Hematopoietic multipotent progenitor cell (in vitro differentiated cells): ENCODE measurements at places on chromosomes 2 and 18. TPM values are rescaled to one million over a fixed set of nuclear protein-coding genes. Genes with fewer than 3 reads are reported as not detected.

DNA sequence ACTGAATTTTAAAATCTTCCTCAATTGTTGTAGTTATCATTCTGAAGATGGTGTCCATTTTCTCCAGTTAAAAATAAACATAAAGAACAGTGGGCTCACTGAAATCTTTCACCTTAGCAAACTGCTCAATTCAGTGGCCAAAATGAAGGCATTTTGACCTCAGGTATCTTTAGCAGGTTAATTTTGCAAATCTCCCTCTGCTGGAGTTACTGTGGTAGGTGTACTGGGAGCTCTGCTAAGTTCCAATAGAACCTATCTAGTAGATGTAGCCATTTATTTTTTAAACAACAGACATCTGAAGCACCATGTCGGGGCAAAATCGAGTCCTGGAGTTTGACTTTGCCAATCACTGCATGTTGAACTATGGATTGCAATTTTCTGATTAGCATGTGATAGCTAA, 177.1 kb downstream of the IRS1 start:
- no peak for DNase-seq

DNA sequence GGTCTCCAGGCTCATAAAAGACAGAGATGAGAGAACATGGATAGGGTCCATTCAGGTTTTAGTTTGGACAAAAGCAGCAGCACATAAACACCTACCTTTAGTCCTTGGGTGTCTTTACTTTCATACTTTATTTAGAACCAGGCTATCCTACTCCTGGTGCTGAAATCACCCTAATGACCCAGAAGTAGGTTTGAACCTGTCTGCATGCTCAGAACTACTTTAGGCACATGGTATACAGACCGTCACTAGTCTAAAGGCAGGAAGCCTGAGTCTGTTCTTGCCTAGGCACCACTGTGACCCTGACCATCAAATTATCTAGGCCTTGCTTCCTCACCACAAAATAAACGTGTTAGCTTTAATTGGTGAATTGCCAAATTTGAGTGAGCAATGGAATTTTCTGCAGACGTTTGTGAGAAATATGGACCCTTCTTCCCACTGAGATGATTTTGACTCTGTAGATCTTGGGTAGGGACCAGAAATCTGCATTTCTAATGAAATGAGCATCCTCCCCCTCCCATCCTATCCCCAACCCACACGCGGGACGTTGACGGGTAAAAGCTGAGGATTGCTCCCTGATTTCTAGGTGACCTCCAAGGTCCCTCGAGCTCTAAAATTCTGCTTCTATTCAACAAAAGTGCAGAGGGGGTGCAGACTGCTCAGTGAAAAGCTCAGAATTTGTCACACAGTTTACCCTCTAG, 75.1 kb downstream of the PLEKHM3 start:
- DNase-seq: no peak

GRCh38 chr2:167240671-167241070, 352.4 kb downstream of the XIRP2 start:
- DNase-seq: no peak

- DNase-seq: no peak
These were observed 129.3 kb downstream of the RDH14 start for GRCh38 chr2:18430996-18431748.

The PAX8 gene
- 1.3 TPM for total RNA-seq

- DNase-seq: no peak
These were observed 220.2 kb upstream of the APCDD1 start for GRCh38 chr18:10234281-10234680.

GRCh38 chr18:55998801-55999385, 410.9 kb upstream of the TCF4 start:
- no peak for DNase-seq

The PCGF1 gene
- 16.2 TPM for total RNA-seq

GRCh38 chr2:217573571-217573970, 429.2 kb downstream of the TNS1 start:
- DNase-seq: no peak

DNA sequence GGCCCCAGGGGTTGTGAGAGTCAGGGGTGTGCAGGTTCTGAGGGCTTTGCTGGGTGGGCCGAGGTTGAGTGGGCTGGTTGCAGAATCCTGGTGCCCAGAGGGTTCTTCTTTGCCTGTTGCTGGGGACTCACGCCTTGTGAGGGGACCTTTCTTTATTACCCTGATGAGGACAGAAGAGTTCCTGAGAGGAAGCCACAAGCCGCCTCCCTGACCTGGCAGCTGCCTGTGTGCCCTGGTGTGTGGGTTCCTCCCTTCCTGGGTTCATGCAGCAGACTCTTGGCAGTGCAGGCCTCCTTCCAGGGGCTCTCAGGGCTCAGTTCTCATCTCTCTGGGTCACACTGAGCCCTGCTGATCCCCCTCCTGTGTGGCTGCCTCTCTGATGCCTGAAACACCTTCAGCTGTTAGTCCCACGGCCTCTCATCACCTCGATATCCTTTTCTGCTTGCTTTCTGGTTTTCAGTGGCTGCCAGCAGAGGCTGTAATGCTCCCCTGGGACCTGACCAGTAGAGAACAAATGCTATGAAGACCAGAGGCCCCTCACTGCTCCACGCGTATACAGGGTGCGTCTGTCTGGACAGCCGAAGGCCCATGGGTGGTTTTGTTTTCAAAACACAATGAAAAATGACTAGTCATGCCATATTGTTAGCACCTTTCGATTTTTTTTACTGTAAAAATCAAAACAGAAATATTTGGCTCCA, 191.3 kb downstream of the AGAP1 start:
- DNase-seq: no peak

DNA sequence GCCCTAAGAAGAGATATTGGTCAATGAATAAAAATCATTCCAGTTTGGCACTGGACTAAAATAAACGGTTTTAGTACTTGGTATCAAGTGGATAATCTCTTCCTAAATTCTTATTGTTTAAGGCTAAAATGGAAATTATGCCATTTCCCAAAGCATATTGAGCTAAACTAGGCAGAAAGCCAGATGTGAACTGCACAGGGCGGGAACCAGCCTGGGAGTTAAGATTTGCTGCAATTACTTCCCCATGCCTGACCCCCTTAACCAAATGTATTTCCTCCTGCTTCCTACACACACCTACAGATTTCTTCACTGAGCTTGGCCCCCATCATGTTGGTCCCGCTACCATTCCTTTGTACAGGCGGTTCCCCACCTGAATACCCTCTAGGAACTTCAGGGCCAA, 12.2 kb downstream of the ZBTB7C start:
- DNase-seq: no peak

The SLC16A14 gene
- 3.8 TPM for total RNA-seq

- no peak for DNase-seq
These were observed 3.9 kb upstream of the SH3RF3 start for GRCh38 chr2:109124982-109125592.

GRCh38 chr2:239114616-239115265, 266.9 kb downstream of the TWIST2 start:
- DNase-seq: no peak

- DNase-seq: no peak
These were observed 53.6 kb upstream of the UGP2 start for GRCh38 chr2:63788071-63788470.

GRCh38 chr2:117879003-117879402, 64.5 kb downstream of the DDX18 start:
- DNase-seq: no peak

GRCh38 chr2:203237346-203238238, 1.2 kb upstream of the CYP20A1 start:
- DNase-seq: no peak

DNA sequence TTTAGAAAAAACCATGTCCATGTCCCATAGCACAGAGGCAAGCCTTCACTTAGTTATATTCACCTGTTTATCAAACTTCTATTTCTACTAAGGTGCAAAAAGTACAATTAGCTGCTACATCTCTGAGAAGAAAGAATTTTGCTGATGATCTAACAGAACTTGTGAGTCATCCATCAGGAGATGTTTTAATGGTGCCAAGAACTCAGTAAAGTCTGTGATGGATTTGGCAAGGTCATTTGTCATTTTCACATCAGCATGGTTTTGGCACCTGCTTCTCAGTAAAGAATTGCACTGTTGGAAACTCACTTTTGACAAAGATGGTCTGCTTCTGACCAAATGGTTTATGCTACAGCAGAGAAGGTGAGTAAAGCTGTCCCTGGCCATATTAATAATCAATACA, 195.7 kb upstream of the TMEFF2 start:
- DNase-seq: no peak
